ENCODE measurements at places on chromosomes 12 and 14.

DNA sequence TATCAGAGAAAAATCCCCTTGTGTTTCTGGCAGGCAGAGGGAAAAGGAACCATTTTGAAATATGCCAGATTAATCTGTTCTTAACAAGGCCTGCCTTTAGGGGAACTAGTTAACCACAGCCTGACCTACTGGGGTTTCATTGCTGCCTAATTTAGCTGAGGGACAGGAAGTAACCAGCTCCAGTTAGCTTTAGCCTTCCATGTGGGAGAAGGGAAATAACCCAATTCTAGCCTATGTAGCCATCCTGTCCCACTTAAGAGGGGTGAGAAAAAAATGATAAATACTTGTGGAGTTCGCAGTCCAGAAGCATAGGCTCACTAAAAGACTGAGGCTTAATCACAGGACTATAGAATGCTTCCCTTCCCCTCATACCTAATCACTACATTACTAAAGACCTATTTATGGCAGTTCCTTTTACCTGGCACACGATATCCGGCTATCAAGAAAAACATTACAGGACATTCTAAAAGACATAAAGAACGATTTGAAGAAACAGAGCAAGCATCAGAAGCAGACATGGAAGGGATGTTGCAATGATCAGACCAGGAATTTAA is 22.8 kb downstream of the COX8C start:
- no peak for DNase-seq

DNA sequence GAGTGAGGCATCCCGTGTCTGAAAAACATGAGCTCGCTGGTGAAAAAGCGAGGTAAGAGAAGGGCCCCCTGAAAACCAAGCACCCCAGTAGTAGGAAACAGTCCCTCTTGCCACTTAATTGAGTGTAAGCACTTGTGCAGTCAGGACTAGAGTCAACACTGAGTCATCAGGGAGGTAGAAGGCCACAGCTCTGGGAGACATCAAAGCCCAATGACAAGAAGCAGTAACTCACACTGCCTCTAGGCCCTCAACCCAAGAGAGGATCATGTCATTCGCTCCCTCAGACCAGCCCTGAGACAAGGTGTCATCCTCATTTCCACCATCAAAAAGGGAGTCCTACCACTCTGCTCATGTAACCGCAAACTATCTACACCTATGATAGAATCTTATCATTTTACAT is 17.8 kb downstream of the POMT2 start:
- DNase-seq = no peak

DNA sequence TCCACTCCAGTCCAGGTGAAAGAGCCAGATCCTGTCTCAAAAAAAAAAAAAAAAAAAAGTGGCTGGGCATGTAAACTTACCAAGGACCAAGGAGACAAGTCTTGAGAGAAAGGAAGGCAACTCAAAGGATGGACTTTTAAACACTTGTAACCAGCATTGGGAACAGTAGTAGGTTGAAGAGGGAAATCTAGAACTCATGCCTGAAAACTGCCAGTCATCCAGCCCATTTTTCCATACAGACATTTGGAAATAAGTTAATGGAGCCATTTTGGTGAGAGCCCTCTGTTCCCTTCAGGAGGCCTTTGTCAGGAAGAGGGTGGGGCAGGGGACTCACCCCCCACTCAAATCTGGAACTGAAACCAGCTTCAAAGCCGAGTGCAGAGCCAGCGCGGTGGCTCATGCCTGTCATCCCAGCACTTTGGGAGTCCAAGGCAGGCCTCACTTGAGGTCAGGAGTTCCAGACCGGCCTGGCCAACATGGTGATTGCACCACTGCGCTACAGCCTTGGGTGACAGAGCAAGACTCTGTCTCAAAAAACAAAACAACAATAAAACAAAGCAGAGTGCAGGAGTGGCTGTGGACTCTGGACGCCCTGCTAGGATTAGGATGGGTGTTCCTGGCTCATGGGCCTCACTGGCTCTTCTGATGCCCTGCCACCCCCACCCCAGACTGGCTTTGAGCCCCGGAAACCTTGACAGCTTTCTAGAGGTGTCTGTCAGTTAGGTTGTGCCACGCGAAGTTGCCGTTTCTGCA is 1.6 kb upstream of the MLXIP start:
- no peak for DNase-seq

DNA sequence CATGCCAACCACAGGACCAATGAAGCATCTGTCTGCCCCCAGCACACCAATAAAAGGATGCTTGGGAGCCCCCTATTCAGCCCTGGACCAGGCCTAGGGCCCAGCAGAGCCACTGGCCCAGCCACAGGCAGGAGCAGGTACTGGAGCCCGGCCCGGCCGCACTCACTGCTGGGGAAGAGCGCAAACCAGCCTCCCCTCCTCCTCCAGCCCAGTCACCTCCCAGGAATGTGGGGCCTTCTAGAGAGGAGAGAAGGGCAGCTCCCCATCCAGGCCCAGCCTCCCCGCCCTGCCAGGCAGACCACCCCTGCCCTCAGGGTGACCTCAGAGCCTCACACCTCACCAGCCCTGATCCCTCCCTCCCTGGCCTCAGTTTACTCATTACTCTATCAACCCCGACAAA is 56.2 kb downstream of the CCNK start:
- no peak for DNase-seq

DNA sequence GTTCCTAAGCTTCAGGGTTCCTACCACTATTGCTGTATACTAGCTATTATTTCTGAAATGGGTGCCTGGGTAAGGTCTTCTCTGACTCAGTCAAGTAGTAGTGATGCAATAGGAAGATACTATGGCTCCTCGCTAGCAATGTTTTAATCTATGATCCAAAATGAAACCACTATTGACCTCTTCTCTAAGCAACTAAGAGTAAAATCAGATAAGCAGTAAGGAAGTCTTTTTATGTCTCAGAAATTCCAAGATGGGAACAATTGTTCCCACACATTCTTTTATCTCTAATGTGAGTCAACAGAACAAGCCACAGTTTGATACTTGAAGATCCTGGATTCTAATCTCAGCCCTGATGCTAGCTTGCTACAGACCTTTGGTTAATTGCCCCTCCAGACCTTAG is 45.1 kb downstream of the AREL1 start:
- no peak for DNase-seq
